ENCODE measurements at places on chromosomes 6 and 20.

- DNase-seq = no peak
Measured at GRCh38 chr6:63565727-63566596, 6.3 kb upstream of the LOC128125822 start.

DNA sequence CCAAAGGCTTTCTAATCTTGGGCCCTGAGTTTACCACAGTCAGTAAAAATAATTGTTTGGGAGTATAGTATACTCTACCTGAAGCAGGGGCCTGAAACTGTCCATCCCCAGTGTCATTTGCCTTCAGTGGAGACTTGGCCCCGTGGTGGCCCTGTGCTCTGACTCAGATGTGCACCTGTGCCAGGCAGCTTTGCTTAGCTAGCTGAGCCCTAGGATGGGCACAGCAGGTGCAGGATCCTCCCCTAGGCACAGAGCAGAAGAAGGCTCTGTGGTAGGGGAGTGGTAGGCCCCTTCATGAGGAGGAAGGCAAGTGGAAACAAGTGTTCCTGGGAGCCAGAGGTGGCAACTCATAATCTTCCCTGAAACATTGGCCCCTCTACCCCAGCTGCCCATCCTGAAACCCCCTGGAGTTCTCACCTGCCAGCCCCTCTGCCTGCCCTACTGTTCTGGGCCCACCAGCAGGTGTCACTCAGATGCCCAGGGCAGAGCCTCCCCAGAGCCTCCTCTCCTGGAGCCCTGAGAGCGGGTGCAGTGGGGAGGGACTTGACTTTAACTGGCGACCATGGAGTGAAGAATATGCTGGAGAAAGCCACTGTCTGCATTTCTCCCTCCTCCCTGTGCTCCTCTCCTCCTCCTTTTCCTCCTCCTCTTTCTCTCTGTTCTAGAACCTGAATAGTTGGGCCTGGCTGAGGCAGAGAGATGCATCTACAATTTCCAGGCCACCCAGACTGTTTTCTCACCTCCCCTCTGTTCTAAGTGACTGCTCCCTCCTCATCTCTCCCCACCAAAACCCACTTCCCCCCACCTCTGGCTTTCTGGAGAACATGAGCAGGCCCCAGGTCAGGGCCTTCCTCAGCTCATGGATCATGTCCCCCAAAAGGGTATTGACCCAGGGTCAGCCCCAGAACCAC is 2.9 kb downstream of the CPNE5 start:
- DNase-seq = no peak

DNA sequence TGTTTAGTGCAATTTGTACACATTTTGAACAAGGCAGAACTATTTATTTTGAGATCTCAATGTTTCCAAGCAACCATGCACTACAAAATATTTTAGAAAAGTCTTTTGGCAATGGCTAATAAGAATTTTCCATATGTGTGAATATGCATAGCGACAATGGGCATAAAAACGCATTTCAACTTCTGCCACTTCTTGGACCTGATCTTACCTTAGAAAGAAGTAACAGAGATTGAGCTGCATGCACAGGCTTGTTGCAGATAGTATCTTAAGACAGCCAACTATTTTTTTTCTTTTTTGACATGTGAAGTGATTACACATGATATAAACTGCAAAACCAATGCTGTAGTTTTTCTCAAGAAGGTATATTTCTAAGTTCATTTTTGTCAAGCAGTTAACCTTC is 210.4 kb upstream of the PHACTR1 start:
- DNase-seq = no peak

GRCh38 chr6:161401587-161402309 is 127.9 kb upstream of the AGPAT4 start:
- DNase-seq = no peak

DNA sequence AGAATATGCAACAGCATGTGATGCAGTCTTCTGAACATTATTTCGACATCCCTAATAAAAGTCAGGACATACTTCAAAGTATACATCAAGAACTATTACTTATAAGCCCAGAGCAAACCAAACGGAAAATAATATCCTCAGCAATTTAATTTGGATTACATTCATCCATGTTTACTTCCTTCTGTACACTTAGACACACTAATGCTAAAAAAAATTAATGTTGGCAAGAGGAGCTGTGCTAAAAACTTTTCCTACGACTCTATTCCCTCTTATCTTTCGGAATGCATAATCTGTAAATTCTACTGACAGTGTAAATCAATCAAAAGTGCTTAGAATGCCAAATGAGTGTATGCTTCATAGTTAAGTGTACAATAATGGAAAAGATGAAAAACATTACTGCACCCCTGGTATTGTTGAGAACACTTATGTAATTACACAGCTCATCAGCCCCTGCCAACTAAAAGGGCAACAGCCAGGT is 301.2 kb upstream of the HSF2 start:
- no peak for DNase-seq

DNA sequence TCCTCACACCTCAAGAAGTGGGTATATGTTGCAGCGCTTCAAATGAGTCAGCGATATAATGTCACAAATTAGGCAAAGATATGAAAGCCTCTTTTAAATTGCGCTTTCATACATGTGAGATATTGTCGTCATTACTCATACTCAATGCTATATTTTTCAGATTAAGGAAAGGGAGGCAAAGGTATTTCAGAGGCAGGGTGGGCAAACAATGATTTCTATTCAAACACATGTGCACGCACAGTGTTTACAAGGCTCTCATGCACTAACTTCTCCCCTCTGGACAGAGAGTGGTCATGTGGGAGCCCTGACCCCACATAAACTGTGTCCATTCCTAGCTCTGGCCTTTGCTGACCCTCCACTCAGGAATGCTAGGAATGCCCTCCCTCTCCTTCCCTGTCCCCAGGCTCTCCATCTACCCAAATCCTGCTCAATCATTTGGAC is 112.1 kb upstream of the TMEM170B start:
- no peak for DNase-seq

DNA sequence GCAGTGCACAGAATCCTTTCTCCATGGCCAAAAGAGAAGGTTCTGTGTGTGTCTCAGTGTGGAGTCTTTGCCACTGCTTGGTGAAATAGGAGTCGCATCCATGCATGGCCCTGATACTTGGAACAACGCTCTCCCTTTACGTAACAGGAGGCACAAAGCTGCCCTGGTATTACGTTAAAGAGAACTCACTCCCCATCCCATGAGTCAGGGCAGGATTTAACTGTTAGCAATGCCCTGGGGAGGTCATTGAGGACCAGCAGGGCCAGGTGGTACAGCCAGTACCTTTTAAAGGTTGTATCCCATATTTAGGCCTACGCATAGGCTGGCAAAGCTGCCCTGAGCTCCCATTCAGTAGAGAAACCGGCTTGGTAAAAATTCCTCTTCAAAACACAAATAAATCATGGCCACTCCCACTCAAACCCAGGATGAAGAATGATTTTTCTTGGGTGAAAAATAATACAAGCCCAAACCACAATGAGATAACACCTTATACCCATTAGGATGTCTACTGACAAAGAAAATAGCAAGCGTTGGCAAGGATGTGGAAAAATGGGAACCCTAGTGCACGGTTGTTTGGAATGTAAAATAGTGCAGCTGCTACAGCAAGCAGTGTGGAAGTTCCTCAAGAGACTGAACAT is 37.1 kb downstream of the MYLK4 start:
- DNase-seq = no peak

GRCh38 chr20:44361021-44361420 is 5.5 kb downstream of the HNF4A start:
- no peak for DNase-seq

DNA sequence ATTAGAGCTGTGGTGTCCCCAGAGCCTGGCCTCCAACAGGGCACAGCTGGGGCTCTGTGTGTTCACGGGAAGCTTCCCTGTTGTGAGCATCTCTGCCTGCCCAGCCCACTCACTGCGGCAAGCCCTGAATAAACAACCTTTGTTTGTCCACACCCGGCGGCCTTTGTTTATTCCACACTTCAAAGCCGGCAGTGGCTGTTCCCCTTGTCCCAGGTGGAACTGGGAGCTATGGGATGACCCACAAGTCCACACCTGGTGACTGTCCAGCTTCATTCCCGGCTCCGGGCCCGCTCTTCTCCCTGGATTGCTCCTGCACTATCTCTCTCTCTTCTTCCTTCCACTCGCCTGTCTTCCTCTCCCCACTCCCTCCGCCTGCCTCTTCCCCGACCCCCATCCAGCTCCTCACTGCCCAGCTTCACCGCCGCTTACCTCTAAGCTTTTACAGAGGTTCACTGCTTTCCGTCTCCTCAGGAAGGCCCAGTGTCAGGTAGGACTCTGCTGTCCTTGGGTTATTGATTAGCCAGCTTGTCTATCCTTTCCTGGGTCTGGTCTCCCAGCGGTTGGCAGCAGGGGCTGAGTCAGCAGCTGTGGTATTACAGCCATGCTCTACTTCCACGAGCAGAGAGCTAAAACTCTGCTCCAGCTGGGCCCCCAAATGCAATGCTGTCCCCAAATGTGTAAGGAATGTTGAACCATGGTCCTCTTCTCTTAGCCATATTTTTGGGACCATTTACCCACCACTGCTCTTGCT is 17.8 kb downstream of the DACT2 start:
- DNase-seq = no peak
